ENCODE measurements at places on chromosomes 2 and 18. TPM values are rescaled to one million over a fixed set of nuclear protein-coding genes. Genes with fewer than 3 reads are reported as not detected.

DNA sequence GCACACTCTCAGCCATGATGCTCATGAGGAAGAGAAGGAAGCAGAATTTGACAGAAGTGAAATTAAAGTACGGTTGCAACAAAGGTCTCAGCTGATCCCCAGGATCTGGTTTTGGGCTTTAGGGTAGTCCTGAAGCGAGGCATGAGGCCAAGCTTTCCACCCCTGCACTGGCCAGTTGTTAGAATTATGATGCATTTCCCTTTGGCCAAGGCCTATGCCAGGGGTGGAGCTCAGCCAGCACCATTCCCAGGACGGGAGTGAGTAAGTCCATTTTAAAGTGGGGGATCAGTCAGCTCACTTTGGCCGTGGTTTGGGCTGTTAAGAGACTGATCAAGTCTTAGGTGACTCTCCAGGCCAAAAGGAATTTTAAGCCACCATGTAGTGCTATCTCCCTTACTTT, 314.5 kb upstream of the MMADHC start:
- peak; percentile 70 for DNase-seq

GRCh38 chr2:28391564-28392296, 928 bp upstream of the FOSL2 start:
- DNase-seq, result peak; percentile 97

DNA sequence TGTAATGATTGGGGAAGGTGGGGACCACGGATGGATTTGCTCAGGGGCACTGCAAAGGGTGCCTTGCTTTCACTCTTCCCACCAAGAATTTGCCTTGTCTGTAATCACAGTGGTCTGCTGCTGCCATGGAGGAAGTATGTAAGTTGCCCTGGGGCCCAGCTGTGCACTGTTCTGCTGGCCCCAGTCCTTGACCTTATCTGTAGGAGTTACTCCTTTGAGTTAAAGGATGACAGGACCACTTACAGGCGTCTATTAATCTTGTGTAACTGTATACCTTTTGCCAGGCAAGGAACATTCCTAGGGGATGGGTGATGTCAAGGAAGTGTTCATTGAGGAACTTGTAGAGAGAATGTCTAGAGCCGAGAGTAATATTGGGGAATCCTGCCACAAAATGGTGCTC, 212.8 kb upstream of the LRRTM1 start:
- DNase-seq, result no peak

GRCh38 chr18:40849886-40850285, 1105.1 kb upstream of the PIK3C3 start:
- DNase-seq, result no peak

The IGFBP5 gene
- 1,280 TPM for total RNA-seq

The STK17B gene
- 8.4 TPM for total RNA-seq

Measured in ascending aorta (tissue), 2 donors.